ENCODE measurements at places on chromosomes 12 and 14.

DNA sequence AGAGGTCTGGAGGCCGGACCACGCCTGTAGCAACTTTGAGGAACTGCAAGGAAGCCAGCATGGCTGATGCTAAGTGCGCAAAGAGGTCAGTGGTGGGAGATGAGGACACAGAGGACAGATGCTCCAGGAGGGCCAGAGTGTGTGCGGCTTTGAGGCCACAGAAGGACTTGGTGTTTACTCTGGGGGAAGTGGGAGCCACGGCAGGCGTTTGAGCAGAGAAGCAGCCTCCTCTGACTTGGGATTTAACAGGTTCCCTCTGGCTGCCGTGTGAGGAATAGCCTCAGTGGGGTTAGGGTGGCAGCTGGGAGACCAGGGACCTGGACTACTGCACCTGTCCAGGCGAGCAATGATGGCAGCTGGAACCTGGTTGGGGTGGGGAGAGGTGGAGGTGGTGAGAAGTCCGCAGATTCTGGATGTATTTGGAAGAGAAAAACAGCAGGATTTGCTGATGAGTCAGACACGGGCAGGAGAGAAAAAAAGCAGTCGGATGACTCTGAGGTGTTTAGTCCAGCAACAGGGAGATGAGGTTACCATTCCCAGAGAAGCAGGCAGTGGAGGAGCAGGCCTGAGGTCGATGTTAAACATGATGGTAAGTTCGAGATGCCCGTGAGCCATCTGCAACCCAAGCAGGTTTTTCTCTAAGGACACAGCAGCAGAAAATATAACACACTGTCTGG is 143.5 kb downstream of the SCARB1 start:
- DNase-seq = no peak

DNA sequence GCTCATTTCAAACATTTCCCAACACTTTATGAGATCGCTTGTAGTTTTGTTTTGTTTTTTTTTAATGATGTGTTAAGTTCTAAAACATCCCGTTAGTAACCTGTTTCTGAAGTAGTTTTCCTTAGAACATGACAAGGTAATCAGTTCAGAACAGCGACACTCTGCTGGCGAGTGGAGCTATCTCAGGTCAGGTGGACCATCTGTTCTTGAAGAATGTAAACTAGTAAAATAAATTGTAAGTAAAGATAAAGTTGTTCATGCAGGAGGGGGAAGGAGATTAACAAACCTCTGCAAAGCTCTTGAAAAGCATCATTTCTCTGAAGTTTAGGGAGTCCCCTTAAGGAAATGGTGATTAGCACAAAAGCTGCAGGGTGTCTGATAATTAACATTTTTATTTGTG is 71.9 kb upstream of the DACT1 start:
- DNase-seq = no peak

DNA sequence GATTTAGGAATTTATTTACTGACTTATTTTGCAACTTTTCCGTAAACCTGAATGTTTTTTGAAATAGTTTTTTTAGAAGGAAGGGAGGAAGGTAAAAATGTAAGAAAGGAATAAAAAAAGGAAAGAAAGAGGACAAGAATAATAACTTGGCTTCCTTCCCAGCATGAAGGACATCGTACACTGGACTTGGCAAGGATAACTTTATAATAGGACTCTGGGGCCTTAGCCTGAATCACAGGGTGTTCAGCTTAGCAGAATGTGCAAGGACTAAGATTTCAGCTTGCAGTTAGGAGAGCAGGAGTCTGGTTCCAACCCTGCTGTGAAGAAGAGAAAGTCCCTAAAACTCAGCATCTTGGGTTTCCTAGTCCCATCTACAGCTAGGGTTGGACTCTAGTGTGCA is 1053.3 kb downstream of the VRK1 start:
- no peak for DNase-seq

GRCh38 chr12:3557116-3557697 is 66.2 kb downstream of the PRMT8 start:
- DNase-seq = no peak

GRCh38 chr14:48250575-48250974 is 575.2 kb upstream of the MDGA2 start:
- DNase-seq = no peak

DNA sequence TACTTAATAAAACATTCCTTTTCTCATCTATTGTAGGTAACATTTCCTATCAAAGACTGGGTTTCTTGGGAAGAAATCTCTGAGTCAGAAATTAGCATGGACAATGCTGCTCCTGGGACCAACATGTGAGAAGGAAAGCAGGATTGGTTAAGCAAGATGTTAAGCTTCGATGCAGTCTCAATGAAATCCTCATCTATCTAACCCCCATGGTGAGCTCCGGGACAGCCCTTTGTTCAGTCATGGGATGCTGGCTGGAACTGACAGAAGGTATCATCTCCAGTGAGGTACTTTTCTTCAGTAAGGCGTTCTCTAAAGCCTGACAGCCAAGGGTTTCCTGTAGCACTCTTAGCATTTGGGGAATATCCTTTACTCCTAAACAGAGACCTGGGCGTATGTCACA is 82.8 kb upstream of the SINHCAF start:
- DNase-seq = no peak

- no peak for DNase-seq
Observed at GRCh38 chr12:125064492-125064891, 743 bp upstream of the AACS start.

DNA sequence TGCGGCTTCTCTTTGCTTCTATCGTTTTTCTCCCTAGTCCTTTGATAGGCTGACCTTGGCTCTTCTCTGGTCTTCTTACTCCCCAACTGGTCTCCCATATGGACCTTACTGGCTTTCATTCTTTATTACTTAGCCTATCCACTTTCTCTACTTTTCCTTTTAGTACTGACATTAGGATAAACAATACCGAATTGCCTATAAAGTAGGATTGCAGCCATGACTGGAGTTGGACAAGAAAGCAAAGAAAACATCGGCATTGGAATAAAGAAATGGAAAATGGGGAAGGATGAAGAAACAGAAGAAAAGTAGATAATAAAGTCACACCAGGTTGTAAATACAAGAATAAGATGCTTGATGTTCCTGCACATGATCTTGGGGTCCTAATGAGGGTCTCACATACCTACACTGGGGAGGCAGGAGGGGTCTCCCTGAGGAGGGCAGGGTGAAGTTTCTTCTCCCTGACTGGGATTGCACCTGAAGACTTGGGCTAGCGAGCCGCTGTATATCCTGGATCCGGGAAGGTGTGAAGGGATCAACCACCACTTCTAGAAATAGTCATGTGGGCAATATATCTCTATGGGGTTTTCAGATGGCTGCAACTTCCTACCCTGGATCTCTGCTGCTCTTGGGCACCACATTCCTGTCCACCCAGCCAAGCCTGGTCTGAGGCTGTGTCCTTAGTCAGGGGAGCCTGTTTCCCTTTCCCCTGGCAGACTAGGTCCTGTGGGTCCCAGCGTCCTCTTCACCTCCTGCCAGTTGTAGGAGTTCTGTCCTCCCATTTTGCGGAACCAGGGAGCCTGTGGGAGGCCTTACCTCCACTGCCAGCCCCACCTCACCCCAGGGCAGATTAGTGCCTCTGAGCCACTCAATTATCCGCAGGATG is 13.1 kb downstream of the NKX2-1 start:
- no peak for DNase-seq
